GM18507 (cell line): ENCODE measurements at places on chromosomes 3 and 15.

DNA sequence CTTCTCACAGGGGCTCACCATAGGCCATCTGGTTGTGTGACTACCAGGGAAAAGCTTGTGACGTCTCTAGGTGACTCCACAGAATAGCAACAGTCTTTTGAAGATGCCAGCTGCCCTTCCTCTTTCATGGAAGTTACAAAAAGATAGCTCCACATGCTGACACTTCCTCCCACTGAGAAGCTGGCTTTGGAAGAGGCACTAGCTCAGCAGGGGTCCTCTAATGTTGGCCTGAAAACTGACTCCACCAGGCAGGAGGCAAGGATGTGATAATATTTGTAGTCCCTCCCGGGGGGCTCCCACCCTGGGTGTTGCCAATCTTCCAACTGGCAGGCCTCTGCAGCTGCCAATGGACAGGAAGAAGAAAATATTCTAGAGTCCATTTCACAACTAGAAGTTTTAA is 343.5 kb downstream of the NEK10 start:
- no peak for DNase-seq

GRCh38 chr15:92393071-92393979 is at the start of gene ST8SIA2:
TSS of gene ST8SIA2 (plus strand) at chr15:92393881. CDS start at chr15:92394065, 184 bp downstream.
- DNase-seq = no peak

- DNase-seq = no peak
These were observed 129.3 kb downstream of the EEFSEC start for GRCh38 chr3:128282380-128283196.

DNA sequence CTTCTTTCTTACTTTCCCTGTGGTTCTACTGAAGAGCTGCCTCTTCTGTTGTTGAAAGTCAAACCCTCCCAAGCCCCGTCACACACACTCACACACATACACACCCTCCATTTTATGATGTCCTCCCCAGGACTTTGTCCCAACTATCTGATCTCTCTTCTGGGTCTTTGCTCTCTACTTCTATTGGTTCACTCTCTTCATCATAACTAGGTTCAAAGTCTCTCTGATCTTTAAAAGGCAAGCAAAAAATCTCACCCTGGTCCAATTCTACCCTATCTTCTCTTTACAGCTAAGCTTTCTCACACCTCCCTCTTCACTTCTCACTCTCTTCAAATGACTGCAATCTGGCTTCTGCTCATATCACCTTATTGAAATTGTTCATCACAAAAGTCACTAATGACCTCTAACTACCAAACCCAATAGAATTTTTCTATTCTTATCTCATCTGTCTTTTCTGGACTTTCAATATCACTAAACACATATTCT is 34.8 kb downstream of the LRRFIP2 start:
- DNase-seq = no peak

DNA sequence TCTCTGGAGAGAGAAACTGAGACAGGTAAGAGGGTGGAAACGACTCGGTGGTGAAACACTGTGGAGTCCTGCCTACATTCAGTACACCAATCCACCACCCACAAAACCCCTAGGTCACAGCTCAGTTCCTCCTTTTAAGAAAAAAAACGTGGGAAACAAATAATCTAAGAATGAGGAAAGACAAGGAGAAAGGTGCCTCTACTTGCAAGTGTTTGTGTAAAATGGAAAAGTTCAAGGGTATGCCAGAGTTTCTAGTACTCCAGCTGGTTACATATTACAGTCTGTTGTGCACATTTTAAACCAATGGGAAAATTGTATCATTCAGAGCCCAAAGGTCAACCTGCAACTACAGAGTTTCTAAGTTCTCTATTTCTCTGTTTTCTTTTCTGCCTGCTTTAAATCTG is 32.2 kb downstream of the HGD start:
- no peak for DNase-seq

DNA sequence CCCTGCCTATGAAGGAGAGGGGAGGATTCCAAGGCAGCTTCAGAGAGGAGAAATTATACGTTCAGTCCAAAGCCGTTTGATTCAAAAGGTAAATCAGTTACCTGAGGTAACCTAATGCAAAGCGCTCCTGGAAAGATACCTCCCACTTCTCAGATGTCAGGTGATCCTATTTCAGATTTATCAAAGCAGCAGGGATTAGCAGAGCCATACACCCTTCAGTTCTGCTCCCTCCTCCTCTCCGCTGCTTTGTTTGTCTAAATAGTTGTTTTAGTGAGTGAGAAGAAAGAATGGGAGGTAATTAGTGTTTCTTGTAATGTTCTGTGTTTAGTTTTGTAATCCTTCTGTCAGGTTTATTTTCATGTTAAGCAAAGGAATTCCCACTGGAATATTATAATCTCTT is 81.1 kb downstream of the SOX14 start:
- DNase-seq = no peak

DNA sequence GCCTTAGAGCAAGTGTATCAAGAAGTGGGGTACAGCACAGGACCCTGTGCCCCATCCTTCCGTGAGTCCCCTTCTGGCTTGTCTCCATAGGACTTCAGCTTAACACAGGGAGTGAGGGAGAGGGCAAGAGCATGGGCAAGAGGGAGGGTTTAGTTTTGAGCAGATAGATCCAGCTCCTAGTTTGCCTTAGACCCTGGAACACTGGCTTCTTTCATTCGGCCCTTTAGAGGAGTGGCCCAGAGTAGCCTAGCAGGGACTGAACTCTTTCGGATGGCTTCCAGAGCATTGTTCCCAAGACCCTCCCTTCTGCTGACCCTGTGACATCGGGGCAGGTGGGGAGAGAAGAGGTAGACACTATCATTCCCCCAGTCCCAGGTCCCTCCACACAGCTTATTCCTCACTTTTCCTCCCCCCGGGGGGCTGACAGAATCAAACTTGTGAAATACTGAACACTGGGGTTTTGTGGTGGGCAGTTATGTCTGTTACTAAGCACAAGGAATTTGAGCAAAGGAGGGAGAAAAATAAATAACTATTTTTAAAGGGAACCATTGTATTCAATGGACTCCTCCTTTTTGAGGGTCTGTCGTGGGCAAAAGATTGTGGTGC is 289.6 kb upstream of the C2CD4B start:
- no peak for DNase-seq

DNA sequence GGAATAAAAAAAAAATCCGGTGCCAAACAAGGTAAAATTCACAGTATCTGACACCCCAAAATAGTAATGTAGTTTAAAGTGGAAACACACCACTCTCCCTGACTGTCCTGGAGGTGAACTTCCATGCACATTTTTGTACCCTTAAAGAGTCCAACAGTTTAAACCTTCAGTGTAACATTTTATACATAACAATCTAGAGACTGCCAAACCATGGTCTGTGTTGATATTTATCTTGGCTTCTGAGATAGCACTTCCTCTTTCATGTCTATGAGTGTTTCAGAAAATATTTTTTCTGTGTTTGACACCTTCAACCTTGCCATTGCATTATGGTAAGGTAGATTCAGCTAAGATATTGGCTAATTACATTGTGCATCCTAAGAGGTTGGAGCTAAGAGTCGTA is 13.9 kb downstream of the TMEM45A start:
- no peak for DNase-seq

GRCh38 chr3:148911173-148911572 is 46.1 kb downstream of the CPA3 start:
- no peak for DNase-seq

DNA sequence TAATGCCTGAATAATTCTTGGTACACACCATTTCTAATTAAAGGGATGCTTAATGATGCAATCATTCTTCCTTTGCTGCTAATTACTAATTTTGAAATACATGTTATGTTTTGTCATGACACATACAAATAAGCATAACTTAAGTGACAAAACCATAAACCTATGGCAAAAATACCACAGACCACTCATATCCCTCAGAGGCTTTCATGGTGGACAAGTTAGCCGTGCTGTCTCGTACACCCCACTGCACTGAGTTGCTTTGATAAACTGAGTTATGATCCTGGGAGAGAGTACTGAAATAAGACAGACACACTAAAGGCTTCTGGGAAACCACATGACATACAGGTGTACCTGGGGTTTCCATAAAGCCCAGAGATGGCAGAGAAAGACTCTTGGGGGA is 913.8 kb downstream of the FHIT start:
- DNase-seq = no peak

- no peak for DNase-seq
These were observed 15.7 kb downstream of the PDIA5 start for GRCh38 chr3:123082370-123083065.

- no peak for DNase-seq
These were observed 66.3 kb downstream of the ISG20 start for GRCh38 chr15:88704791-88705768.

GRCh38 chr3:13716540-13717221 is 163.2 kb downstream of the WNT7A start:
- no peak for DNase-seq

GRCh38 chr15:100134586-100134985 is 207.2 kb downstream of the ADAMTS17 start:
- no peak for DNase-seq

- peak; percentile 7 for DNase-seq
These were observed 82.4 kb downstream of the OXSM start for GRCh38 chr3:25872200-25872877.

DNA sequence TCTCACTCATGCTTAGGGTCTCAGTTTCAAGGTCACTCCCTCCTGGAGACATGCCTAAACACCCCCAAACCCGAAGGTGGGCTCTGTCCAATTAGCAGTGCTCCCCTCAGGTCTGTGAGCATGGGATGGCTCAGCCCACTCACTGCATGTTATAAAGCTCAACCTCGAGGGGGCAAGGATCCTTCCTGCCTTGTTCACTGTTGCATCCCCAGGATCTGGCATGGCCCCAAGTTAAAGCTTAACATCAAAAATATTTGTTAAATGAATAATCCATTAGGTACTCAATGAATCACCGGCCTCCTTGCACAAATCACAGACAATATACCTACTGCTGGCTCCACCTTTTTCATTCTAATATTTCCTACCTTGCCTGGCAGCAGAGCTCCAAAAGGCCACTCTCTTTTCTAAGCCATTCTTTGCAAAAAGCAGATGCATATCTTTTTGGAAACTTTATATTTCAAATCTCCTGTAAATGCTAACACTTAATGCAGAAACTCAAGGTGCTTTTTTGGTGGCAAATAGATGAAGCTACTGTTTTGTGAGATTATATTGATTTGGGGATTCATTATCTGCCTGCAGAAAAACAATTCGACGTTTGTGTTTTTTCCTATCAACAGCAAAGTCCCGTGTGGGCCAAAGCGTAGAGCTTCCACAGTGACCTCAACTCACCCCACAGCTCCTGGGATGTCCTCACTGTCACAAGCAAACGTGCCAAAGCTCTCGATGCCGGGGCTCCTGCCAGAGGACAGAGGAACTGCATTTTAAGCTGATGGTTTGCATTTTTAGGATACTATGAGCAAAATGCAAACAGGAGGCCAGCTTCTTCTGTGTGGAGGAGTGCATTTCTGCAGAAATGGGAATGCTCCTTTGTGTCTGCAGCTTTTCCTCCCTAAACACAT is 35.4 kb downstream of the PCOLCE2 start:
- DNase-seq = no peak

DNA sequence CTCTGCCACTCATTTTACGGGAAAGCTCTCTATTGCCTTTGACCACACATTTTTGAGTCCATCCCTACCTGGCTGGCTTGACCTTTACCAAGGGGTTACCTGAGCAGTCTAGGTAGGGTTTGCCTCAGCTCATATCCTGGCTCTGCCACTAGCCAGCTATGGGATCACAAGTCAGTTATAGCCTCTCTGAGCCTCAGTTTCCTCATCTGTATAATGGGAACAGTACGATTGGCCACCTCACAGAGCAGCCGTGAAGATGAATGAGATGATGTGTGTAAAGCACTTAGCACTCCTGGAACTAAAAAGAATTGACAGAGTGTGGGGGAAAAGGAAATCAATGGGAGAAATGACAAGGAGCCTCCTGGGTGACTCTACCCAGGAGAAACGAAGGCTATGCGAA is 28.0 kb downstream of the SPATA12 start:
- DNase-seq = no peak

GRCh38 chr15:39267685-39268084 is 313.2 kb upstream of the THBS1 start:
- no peak for DNase-seq

DNA sequence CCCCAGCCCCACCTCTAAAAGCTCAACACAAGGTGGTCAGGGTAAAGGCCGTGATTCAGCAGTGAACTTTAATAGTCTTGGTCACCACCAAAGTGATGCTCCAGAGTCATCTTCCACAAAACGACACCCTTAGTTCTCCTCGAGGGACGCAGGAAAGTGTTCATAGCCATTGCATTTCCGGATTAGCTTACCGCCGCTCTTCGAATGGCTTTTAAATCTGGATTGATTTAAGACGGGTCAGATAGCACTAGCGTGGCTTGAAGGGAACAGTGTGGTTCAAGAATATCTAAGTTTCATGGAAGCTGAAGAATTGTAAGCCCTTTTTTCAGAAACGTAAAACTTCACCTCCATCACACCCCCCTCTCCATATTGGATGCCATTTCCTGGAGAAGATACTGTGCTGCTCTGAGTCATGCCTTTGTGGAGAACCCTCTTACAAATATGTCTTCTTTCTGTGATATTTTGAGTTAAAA is 829 bp downstream of the RNF7 start:
- DNase-seq = no peak

DNA sequence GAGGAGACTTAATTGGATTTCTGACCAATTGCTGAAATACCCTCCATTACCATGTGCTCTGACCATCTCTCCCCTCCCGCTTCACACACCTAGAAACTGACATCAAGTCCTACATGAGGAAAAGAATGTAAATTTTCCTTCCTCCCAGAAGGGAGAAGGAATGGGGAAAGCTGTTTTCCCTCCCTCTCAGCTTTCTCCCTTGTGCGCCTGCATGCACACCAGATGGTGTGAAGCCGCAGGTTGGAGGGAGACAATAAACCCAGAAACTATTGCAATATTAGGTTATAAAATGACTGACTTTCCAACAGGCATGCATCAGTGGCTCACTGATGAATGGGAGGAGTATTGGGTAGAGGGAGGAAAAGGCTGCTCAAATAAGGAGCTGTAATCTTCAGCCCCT is 50.9 kb downstream of the MB21D2 start:
- no peak for DNase-seq

DNA sequence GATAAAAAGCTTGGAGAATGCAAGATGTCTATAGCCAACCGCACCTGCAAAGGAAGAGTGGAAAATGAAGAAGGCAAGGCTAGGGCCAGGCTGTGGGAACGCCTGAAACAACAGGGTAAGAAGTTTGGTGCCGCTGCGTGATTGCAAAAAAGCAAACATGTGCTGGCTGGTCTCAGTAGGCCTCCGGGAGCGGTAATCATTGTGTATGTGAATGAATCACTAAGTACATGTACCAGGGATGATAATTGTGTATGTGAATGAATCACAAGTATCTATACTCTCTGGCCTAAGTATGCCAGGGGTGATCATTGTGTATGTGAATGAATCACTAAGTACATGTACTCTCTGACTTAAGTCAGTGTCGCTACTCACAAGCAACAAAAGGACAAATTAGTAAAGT is 40.3 kb upstream of the PARL start:
- no peak for DNase-seq

- no peak for DNase-seq
These were observed 22.4 kb upstream of the SRP14 start for GRCh38 chr15:40061212-40061901.

GRCh38 chr3:169159726-169160125 is 503.8 kb downstream of the MECOM start:
- no peak for DNase-seq

GRCh38 chr3:71912839-71913495 is 128.0 kb upstream of the PROK2 start:
- DNase-seq = no peak
